ENCODE measurements at places on chromosomes 11 and 22.

GRCh38 chr11:8066911-8067455 is 14.0 kb upstream of the TUB start:
- DNase-seq = no peak

- no peak for DNase-seq
Observed at GRCh38 chr11:40397141-40397540, 1062.3 kb downstream of the LRRC4C start.

DNA sequence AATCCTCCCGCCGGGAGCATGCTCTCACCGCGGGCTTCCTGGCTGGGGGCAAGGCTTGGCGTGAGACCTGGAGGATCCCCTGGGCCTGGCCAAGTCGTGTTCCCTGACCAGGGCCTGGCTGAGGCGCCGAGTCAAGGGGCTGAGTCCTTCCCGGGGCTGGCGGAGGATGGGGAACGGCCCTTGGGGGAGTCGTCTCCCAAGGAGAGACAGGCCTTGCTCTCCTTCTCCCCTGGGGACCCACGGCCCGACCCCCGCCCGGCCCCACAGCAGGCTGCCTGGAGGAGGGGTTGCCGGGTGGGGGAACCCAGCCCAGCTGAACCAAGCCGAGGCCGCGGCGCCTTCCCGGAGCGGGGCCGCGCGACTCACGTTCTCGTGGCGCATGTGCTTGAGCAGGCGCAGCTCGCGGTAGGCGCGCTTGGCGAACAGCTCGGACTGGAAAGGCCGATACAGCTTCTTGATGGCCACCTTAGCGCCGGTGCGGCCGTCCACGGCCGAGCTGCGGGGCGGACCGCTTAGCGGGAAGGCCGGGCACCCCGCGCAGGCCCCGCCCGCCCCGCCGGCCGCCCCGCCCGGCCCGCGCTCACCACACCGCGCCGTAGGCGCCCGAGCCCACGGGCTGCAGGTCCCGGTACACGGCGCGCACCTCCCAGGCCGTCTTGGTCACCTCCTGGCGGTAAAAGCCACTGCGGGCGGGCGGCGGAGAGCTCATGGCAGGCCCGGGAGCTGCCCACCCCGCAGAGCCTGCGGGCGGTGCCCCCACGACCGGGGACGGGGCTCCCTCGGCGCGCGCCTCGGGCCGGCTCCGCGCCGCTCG is 475 bp downstream of the MAPK12 start:
- no peak for DNase-seq

- no peak for DNase-seq
Observed at GRCh38 chr11:6438979-6439571, 1.7 kb downstream of the HPX start.

GRCh38 chr11:47464483-47464882 is 15.5 kb upstream of the RAPSN start:
- no peak for DNase-seq

- DNase-seq = no peak
Observed at GRCh38 chr11:67279589-67280340, 9.3 kb upstream of the ANKRD13D start.

GRCh38 chr22:36027935-36028645 is 534 bp downstream of the RBFOX2 start:
- no peak for DNase-seq

GRCh38 chr11:106218106-106218505 is 140.6 kb downstream of the AASDHPPT start:
- DNase-seq = no peak

GRCh38 chr22:49517667-49518185 is 309.9 kb downstream of the BRD1 start:
- no peak for DNase-seq

GRCh38 chr11:123187665-123188507 is 7.2 kb downstream of the CLMP start:
- DNase-seq = no peak

DNA sequence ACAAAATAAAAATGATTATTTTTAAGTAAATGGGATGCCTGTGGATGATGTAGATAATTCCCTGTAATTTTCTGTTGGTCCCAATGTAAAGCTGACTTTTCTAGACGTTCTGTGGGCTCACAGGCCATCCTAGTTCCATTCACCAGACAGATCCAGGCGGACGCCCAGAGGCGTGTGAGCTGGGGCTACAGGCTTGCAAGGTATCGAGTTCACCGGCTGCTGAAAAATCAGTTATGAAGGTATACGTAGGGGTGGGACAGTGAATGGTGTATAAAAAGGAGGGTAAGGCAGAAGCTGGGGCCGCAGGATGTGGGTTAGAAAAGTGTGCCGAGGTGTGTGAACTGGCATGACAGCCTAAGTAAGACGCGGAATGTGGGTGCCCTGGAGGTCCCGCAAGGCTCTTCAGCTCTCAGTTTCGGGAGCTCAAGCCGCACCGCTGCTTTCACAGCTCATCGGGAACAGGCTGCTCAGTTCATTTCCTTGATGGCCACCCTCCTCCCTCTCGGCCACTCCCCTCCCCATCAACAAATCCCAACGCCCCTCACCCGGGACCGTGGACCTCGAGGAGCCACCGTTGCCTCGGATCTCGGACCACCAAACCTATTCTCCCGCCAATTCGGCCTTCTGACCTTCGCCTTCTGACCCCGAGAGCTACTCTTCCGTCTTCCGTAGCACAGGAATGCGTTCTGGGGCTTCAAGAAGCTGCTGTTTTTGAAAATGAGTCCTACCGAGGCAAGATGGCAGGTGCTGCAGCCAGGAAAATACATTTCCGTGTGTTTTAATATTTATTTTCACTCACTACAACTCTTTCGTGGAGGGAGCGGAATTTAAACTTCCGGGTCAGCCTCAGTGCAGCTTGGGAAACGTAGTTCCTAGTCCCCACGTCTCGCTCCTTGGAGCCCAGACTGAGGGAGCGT is at the start of gene XNDC1N:
Gene XNDC1N (minus strand): TSS at position 775 of the 917 bp plus-strand sequence. CDS start 5,241 bp downstream, outside the sequence.
- peak; percentile 49 for DNase-seq

- DNase-seq = no peak
Observed at GRCh38 chr11:116533186-116533825, 239.5 kb downstream of the BUD13 start.

All from stimulated activated CD8-positive, alpha-beta memory T cell treated with anti-CD3 and anti-CD28 coated beads, Interleukin-4, amount 100 ng/mL, for 4 hours (primary cell).